ENCODE measurements at places on chromosomes 7 and 10.

DNA sequence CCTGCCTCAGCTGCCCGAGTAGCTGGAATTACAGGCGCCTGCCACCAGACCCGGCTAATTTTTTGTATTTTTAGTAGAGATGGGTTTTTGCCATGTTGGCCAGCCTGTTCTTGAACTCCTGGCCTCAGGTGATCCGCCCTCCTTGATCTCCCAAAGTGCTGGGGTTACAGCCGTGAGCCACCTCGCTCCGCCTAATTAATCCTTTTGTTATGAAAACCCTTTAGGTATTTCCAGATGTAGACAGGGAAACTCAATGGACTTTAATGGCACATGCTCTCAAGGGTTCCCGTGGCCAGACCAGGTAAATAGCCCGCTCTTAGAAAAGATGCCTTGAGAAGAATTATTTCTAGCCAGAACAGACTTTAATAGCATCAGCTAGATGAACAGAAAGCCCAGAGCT lies 19.7 kb upstream of the EXOC4 start:
- DNase-seq: no peak

- no peak for DNase-seq
These were observed 36.6 kb downstream of the AMZ1 start for GRCh38 chr7:2724453-2725177.

- DNase-seq: no peak
These were observed 265.1 kb downstream of the LRMDA start for GRCh38 chr10:75696536-75696935.

DNA sequence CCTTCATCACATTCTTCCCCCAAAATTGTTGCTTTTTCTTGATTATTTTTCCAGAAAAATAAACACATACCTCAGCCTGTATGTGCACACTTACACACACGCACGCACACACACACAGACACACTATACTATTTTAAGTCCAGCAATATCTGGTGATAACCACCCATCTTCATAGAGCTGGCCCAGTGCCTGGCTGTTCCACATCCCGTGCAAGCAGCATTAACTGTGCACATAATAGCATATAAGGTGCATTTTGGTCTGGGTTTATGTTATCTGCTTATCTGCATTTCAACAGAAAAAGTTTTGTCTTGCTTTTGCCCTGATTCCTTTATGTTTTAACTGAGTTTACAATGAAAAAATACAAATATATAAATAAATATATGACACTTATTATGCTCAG lies 143.1 kb upstream of the KLF6 start:
- no peak for DNase-seq

DNA sequence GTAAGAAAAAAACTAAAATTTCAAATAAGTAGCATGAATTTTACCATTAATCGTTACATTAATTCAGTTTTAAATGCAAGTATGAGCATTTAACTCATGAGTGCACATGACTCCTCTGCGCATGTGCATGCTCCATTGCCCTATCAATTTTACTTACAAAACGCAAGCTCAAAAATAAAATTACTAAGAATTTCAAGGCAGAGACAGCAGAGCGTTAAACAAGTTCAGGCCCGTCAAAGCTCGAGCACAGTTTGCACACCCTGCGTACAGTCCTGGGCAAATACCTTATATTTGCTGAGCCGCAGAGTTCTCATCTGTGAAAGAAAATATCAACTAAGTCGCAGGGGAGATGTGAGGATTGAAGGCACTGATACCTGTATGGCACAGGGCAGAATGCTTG lies 373.6 kb downstream of the BBS9 start:
- no peak for DNase-seq

GRCh38 chr10:11849911-11850310 lies 26.8 kb downstream of the PROSER2 start:
- no peak for DNase-seq

- no peak for DNase-seq
These were observed 32.0 kb upstream of the NRG3 start for GRCh38 chr10:81843042-81843441.

DNA sequence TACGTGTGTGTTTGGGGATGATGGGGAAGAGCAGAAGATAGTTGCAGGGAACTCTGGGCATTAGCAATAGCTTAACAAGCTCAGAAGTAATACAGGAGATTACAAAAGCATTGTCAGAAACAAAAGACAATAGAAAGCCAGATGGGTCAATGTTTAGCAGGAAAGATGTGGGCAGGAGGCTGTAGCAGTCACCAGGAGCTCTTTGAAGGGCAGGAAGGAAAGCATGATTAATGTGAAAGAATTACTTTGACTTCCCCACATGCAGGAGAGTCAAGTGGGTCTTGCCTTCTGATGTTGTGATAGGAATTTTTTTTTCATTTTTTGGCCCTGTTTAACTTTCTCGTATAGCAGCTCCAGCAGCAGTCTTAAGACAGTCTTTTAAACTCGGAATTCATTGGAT lies 6.0 kb upstream of the SMNDC1 start:
- peak; percentile 37 for DNase-seq

GRCh38 chr7:112449353-112449752 lies 907 bp upstream of the IFRD1 start:
- no peak for DNase-seq

DNA sequence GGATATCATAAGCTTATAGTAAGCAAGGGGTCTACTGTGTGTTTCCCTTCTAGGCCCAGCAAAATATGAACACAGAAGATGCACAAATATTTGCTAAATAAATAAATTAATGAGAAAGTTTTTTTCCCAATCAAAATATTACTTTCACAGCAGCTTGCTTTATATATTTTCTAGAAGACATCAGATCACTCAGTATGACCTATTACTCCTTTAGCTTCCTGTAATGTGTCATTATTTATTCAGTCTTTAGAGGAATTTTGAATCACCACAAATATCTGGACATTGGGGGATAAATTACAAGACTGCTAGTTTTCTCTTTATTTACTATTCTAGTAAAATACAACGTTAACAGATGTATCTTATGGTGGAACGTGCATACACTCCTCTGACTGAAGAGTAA lies 765.8 kb upstream of the POM121L12 start:
- DNase-seq: no peak

GRCh38 chr7:73809467-73809951 lies 21.3 kb upstream of the CLDN4 start:
- no peak for DNase-seq

- no peak for DNase-seq
These were observed 30.3 kb downstream of the MKI67 start for GRCh38 chr10:128095753-128096469.

DNA sequence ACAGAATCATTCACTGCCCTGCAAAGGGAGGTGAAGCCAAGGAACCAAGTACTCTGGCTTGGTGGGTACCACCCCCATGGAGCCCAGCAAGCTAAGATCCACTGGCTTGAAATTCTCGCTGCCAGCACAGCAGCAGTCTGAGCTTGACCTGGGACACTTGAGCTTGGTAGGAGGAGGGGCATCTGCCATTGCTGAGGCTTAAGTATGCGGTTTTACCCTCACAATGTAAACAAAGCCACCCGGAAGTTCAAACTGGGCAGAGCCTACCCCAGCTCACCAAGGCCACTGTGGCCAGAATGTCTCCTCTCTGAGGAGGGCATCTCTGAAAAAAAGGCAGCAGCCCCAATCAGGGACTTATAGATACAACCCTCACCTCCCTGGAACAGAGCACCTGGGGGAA lies 1050.0 kb upstream of the GHITM start:
- no peak for DNase-seq

- no peak for DNase-seq
These were observed 81.1 kb downstream of the ARHGAP12 start for GRCh38 chr10:31847515-31847914.

DNA sequence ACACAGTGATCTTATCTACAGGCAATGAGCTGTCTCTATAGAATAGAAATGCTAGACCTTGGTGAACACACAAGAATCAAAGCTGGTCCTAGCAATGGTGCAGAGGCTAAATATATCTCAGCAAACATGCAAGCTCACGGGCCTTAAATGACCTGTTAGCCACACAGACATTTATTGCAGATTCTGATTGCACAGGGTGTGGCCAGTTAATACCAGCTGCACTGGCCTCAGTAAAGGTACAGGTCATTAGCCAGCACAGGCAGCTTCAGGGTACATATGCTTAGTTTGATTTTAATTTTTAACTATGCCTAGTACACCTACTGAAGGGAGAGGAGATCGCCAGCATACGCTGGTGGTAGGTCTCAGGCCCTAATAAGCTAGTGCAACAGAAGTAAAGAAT lies 265.4 kb upstream of the DGKB start:
- DNase-seq: no peak

DNA sequence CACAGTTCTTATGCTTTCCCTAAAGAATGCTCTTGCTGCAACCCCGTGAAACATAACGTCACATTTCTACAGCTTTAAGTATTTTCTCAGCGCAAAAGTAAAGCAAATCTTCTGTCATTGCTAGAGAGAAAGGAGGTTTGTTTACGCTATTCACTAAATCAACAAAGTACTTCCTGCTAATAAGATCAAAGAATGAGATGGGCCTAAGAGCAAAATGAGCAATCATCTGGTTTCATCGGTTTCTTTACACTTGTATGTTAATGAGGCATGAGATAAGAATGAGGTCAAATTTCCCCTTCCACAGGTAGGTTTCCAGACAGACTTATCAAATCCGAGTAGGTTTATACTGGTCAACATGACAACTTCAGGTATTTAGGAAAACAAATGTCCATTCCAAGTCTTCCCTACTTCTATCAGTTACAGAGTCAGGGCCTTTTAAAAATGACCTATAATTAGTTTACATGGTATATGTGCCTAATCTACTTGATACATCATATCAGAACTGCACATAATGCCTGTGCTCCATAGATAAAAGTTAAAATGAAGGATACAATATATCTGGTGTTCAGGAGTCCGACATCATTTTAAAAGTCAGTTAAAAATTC lies 8.4 kb downstream of the USP6NL start:
- DNase-seq: no peak

- peak; percentile 15 for DNase-seq
These were observed 238.7 kb downstream of the SEC23IP start for GRCh38 chr10:120131183-120131582.

DNA sequence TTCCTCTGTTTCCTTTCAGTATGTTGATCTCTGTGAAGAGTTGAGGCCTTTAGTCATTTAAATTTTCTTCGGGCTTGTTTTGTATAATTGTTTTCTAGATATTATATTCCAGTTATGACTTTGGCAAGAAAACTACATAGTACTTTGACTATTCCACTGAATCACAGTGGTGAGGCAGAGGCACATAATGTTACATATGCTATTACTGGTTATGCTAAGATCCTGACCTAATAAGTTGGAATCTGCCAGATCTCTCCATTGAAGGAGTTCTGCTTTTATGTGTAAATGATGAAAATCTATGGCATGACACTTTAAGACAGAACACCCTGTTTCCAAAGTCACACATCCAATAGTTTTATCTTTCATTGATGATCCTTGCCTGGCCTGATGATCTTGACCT lies 83.7 kb downstream of the CYP2C19 start:
- DNase-seq: no peak

GRCh38 chr10:42753126-42753506 lies 29.5 kb upstream of the BMS1 start:
- peak; percentile 61 for DNase-seq

DNA sequence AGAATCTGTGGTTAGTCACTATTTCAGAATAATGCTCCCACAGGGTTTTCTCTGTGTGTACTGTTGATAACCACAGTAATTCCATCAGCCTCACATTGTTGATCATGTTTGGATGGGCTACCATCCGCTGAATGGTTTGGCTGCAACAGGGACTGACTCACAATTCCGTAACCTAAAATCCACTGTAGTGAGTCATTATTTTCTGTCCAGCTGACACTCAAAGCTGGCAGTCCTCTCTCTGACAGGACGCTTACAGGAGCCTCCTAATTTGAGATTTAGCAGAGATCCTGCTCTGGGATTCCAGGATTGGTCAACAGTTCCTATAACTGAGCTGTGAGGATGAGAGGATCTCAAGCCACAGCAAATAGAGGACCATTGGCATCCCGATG lies 32.7 kb downstream of the VWA2 start:
- DNase-seq: no peak

- no peak for DNase-seq
These were observed 151.0 kb upstream of the HDAC9 start for GRCh38 chr7:18344536-18344935.

GRCh38 chr7:1432411-1433082 lies 26.7 kb downstream of the MICALL2 start:
- DNase-seq: peak; percentile 80

DNA sequence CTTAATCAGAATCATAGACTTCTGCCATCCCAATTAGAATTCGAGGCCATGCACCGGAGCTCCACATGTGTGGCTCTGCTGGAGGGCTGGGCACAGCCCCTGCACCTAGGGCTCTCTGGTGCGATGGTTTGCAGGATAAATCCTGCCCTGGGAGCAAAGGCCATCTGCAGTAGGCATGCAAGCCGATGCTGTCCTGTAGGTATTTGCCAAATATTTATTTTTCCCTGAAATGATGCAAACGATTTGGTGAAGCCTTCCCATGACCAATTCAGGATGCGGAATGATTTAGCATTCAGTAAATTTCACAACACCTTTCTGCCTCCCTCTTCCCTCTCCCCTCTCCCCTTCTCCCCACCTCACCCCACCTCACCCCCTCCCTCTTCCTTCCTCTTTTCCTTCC lies 170.6 kb downstream of the EBF3 start:
- DNase-seq: no peak

GRCh38 chr7:116851175-116851574 lies 11.2 kb upstream of the CAPZA2 start:
- DNase-seq: no peak

- DNase-seq: no peak
These were observed 180.2 kb downstream of the XPNPEP1 start for GRCh38 chr10:109743146-109743545.

DNA sequence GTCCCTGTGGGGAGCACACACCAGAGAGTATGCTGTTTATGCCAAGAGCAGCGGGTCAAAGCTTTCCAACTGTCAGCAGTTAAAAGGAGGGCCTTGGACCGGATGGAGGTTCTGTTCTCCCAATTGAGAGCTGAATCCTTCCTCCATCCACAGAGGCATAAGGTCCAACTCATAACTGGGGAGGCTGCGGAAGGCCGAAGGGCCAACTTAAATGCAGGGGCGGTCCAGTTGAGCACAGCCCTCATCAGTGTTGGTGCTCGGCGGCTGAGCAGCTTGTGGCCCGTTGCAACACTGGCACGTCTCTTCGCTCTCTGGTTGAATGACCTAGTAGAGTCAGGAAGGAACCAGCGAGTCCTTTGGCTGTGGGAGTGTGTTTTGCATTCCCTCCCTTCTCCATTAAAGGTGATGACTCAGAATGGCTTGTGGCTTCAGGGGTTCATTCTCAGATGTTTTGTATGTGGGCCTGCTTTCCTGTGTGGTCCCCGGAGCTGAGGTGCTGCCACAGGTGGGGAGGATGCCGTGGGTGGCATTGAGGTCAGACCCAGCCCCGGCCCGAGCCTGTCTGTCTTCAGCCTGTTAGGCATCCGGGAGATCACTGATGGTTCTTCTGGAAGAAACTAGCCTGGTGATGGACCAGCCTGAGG lies 44.8 kb upstream of the DMBT1 start:
- no peak for DNase-seq

GRCh38 chr7:14054125-14054524 lies 64.7 kb upstream of the ETV1 start:
- no peak for DNase-seq

DNA sequence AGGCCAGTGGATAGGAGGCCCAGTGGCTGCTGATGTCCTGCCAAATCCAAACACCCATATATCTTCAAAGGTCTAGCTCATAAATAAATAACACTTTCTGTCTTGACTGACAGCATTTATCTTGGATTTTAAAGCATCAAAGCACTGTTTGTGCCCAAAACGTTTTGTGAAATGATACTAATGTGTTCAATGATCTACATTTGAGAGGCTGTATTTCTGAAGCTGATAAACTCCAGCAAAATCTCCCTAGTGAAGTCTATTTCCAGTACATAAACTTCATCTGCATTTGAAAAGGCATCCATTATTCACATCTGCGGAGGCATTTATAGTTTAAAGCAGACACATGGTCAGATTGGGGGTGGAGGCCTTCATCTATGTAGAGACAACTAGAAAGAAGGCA lies 276.3 kb downstream of the HPSE2 start:
- DNase-seq: no peak
